ENCODE measurements at places on chromosomes 6 and 20.

DNA sequence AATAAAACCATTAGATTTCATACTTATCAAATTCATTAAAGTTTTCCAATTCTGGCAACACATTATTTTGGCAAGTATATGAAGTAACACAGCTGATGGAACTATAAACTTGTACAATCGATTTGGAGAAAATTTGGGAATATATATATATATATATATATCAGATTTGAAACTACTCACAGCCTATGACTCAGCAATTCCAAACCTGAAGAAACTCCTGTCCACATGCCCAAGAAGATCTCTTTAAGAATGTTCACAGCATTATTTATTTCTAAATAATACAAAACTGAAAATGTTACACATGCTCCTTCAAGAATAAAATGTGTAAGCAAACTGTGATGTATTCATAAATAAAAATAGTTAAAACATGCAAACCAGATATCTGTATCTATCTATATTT lies 270.1 kb downstream of the TFAP2A start:
- DNase-seq = no peak

DNA sequence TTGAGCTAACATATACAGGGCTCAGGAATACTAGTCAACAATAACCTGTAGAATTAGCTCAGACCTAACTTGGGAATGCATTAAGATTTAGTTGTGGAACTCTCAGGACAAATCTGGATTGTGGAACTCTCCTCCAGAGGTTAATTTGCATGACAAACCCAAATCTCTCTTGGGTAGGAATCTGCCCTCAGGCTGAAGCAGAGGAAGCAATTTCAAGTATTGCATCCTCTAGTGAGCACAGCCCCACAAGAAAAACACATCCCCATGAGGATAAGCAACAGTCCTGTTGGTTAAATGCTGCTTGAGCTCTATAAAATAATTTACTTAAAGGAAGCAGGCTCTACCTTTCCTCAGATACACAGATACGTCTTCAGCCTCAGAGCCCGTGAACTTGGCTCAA lies 170.9 kb upstream of the STXBP5 start:
- peak; percentile 81 for DNase-seq

- peak; percentile 40 for DNase-seq
Measured at GRCh38 chr6:106163446-106163965, 77.4 kb downstream of the PRDM1 start.

GRCh38 chr6:101666256-101666655 lies 272.7 kb downstream of the GRIK2 start:
- no peak for DNase-seq

GRCh38 chr6:136468711-136469110 lies 81.5 kb downstream of the MAP7 start:
- no peak for DNase-seq

DNA sequence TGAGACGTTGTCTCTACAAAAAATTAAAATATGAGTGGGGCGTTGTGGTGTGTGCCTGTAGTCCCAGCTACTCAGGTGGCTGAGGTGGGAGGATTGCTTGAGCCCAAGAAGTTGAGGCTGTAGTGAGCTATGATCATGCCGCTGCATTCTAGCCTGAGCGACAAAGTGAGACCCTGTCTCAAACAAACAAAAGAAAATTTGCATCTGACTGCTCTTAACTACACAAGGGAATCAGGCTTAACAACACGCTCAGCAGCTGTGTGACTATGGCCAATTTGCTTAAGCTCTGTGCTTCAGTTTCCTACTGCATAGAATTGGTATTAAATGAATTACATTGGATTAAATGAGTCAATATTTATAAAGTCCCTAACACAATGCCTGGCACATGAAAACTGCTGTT lies 24.3 kb upstream of the MRPS10 start:
- peak; percentile 75 for DNase-seq

DNA sequence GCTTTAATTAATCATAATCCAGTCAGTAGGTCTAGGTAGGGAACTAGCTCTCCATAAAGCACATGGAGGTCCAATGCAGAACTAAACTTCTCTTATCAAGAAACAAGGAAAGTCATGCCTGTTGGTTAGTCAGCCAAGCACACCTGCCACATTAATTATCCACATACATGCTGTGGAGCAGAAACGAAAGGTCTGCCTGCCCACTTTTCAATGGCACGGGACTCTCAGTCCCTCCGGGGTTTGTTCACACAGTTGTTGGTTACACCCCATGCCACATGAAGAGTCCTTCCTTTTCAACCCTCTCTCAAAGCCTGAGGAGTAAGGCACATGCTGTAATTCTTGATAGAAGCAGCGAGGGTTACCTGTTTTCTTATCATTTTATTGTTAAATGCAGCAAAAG lies 1096.4 kb upstream of the MAP3K7 start:
- DNase-seq = no peak

All from ELF-1 (cell line).